Activated CD4-positive, alpha-beta T cell treated with anti-CD3 and anti-CD28 coated beads for 24 hours (primary cell): ENCODE measurements at places on chromosomes 1 and 21.

DNA sequence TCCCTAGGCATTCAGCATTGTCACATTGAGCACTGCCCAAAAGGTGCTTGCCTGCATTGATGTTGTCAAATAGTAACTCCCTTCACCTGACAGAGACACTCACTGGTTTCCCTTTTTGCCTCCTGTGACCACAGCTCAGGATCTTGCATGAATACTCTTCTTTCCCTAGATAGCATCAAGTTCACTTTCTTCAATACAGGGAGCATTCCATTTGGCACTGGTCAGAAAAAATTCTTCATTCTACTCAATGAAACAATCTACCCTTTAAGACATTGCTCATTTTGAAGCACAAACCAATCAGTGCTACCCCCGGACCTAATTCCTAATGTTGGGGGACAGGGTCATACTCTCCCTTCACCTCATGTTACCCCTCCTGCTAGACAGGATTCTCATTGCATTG lies 319.0 kb upstream of the SNX7 start:
- DNase-seq: no peak

- no peak for DNase-seq
Measured at GRCh38 chr1:219495737-219496408, 117.0 kb downstream of the ZC3H11B start.

DNA sequence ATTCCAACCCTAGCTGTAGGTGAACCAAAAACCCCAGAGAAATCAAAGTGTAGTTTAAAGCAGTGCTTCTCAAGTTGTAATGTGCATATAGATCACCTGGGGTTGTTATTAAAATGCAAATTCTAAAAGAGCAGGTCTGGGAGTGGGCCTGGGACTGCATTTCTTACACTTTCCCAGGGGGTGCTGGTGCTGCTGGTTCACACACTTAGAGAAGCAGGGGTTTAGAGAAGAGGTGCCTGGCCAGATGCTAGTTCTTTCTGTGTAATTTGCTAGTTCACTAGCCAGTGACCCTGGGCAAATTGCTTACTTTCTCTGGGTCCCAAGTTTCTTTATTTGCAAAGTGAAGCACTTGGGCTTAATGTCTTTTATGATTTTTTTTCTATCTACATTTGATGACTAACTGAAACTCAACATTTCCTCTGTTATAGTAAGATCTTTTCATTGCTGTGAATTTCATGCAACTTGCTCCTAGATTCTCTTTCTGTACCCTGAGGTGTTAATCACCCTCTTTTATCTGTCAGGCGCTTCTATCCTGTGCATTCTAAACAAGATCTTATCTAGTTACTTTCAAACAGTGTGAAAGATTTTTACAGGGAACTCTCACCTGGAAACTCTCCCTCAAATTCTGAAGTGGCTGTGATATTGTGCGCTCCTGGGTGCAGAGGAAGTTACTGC lies 141.9 kb upstream of the UBE2U start:
- DNase-seq: no peak

GRCh38 chr1:230230948-230231773 lies 164.1 kb downstream of the GALNT2 start:
- DNase-seq: no peak

GRCh38 chr1:34929497-34929852 lies at the start of gene DLGAP3:
TSS of gene DLGAP3 (minus strand) at chr1:34929650. CDS start at chr1:34905383, 24,267 bp downstream.
- no peak for DNase-seq
